CD4-positive, alpha-beta T cell treated with Interleukin-12 subunit alpha and Interleukin-12 subunit beta, for 1 hour (primary cell): ENCODE measurements at places on chromosomes 3 and 15.

GRCh38 chr15:67824197-67824968 is 926 bp upstream of the SKOR1 start:
- DNase-seq, result no peak

- DNase-seq, result no peak
Observed at GRCh38 chr15:73021139-73021621, 31.1 kb upstream of the NEO1 start.

DNA sequence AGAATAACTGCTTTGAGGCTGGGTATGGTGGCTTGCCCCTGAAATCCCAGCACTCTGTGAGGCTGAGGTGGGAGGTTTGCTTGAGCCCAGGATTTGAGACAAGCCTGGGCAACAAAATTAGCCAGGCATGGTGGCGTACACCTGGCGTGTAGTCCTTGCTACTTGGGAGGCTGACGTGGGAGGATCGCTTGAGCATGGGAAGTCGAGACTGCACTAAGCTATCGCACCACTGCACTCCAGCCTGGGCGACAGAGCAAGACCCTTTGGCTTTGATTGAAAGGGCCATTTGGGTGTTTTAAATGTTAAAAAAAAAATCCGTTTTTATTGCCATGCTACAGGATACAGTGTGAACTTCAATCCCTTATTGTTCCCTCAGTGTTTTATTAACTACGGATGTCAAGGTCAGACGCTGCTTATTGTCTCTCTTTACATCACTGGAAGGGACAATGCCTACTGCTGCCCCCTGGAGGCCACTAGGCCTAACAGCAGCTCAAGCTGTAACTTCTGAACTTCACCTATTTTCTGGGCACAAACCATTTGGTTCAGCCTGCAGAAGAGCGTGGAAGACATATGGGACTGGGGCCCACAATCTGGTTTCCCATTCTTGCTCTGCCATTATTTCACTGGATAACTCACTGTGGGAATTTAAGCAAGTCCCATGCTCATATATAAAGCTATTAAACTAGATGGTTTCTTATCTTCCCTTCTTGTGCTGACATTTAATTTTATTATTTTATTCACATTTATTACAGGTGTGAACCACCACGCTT is 15.3 kb upstream of the IREB2 start:
- peak; percentile 68 for DNase-seq

DNA sequence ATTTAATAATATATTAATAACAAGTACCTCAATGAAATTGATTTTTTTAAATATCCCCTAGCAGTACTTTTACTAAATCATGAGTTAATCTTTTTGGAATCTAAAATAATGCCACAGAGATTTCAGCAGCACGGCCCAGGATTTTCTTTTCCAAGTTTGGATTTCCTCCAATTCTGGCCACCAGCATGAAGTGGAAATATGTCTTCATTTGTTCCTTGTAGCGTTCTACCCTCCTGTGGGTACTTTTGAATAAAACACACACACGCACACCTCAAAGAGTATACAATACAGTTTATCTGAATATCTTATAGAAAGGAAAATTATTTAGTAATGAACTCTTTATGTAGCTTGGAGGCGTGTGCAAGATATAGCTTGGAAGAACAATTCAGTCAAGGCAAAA is 125.1 kb upstream of the STT3B start:
- no peak for DNase-seq

DNA sequence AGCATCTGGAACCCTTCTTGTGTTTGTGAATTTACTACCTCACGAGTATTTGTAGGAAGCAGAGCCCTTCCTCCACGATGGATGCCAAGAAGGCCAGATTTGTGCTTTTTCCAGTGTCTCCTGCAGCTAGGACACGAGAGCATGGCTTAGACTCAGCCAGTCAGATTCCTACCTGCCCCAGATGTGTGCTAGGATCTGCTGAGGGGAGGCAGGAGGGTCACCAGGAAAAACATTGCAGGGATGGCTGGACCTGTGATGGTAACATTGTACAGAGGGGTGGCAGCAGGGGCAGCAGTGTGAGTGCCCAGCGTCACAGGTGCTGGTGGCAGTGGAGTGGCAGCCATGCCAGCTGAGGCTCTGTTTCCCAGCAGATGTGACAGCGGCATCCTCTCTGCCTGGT is 285.3 kb downstream of the FAM43A start:
- no peak for DNase-seq

- DNase-seq, result peak; percentile 21
Observed at GRCh38 chr3:27628026-27628750, 93.9 kb downstream of the EOMES start.

- DNase-seq, result no peak
Observed at GRCh38 chr3:115996420-115997108, 373.3 kb downstream of the GAP43 start.

- peak; percentile 42 for DNase-seq
Observed at GRCh38 chr15:82986442-82986780, 401 bp downstream of the RAMAC start.

DNA sequence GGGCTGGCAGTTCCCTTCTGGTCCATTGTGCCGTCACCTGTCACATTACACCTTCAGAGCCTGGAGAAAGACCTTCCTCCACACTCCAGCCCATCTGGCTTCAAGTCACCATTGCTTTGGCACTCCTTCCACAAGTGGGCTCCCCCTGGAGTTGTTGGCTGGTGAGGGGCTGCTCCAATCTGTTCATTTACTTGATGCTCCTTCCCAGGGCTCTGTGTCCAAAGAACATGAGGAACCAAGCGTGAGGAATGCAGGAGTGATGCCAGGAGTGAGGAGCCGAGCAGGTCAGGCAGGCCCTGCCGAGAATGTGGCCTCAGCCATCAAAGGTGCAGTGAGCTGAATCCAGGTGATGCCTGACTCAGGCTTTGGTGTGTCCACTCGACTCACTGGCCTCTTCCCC is 57.2 kb downstream of the OXNAD1 start:
- no peak for DNase-seq

- DNase-seq, result no peak
Observed at GRCh38 chr3:141735176-141735575, 2.9 kb upstream of the RNF7 start.

DNA sequence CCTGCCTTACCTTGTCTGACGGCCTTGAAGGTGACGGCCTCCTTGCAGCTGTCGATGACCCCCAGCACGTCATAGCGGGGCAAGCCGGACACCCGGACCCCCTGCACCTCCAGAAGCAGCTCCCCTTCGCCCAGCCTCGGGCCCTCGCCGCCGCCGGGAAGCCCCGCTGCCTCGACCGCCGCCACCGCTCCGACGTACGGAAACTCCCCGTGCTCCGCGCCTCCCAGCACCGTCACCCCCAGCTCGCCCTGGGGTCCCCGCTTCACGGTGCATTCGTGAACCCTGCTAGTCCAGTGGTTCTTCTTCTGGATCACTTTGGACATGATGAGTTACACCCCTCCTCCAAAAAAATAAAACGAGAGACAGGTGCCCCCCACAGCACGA is 740 bp downstream of the MAGI1 start:
- no peak for DNase-seq

DNA sequence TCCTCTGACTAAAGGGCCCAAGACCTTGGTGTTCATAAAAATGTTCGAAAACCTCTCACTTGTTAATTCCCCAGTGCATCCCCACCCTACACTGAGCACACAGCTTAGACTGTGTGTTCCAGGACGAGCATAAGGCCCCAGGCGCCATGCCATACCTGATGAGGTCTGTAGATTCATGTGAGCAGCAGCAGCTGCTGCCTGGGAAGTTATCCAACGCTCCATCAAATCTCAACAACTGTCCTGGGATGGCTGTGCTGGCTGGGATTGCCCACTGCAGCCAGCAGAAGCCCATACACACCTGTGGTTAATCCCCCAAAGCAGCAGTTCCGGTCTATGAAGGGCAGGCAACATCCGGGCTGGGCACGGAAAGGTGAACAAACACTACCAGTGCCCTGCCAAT is 391.2 kb downstream of the IL20RB start:
- DNase-seq, result no peak

DNA sequence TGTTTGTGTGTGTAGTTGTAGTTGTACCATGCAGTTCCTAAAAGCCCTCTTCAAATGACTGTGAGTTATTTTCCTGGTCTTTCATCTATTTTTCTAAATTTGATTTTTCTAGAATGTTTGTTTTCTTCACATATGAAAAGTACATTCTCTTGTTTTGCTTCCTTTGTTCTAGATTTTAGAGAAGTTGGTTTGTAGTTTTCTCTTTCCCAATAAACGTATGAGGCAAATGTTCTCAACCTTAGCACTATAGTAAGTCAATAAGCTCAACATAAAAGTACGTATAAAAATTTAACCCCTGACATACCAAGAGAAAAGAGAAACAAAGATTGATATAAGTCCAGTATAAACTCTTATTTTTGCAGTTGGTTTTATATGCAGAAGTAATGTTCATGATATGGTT is 74.7 kb downstream of the IL1RAP start:
- DNase-seq, result no peak
